ENCODE measurements at places on chromosomes 11 and 22.

DNA sequence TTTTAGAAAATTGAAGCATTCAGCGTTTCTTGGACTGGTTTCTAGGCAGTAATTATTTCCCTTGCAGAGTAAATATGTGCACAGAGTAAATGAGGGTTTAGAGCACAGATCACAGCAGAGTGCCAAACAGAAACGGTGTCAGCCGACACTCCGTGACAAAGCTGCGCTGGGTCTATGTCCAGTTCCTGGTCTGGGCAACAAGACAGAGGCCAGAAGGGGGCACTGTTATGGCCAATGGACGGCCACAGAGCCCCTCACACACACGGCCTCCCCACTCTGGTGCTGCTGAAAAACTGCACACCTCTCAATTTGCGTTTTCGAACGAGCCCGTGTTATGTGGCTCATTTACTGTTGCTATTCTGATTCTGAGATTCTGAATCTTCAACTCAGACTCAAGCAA is 180.7 kb downstream of the MPPED1 start:
- DNase-seq: no peak

DNA sequence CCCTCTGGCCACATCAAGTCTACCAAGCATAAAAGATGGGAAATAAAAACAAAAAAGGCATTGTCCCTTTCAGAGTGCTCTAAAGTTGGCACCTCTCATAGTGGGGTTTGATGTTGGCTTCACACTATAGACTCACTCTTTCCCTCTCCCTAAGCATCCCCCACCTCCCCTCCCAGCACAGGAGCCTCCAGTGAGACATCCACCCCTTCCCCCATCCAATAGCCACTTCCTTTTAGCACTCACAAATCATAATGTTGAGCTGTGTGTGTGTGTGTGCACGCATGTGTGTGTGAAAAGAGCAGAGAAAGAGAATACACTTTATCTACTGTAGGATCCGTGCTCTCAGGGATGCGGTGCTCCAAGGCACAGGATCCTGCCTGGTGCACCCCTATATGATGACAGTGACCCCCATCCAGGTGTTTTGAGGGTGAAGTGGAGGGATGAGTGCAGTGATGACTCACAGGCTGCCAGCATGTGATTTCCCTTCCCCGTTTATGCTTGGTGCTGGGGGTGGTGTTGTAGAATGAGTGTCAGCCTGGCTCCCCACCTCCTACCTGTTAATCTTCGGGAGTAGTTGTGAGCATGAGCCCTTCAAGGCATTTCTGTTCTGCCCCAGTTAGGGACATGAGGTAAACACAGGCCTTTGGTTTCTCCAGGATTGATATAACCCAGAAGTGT is 235.2 kb upstream of the B3GAT1 start:
- no peak for DNase-seq

DNA sequence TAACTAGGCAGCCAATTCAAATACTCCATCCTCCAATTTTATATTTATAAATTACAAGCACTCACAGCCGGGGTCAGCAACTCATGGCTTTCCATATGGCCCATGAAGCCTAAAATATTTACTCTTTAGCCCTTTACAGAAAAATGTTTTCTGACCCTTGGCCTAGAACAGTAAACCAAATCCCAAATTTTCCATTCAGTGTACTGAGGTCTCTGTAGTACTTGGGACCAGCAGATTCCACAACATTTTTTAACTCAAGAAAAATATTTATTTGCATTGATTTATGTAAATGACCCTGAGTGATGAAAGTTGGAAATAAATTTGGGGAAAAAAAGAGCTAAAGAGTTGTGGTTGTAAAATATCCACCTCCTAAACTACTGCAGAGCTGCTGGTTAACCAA is 82.6 kb downstream of the SLC1A2 start:
- no peak for DNase-seq

GRCh38 chr11:31782257-31782656 is 28.9 kb downstream of the PAX6 start:
- DNase-seq: no peak

DNA sequence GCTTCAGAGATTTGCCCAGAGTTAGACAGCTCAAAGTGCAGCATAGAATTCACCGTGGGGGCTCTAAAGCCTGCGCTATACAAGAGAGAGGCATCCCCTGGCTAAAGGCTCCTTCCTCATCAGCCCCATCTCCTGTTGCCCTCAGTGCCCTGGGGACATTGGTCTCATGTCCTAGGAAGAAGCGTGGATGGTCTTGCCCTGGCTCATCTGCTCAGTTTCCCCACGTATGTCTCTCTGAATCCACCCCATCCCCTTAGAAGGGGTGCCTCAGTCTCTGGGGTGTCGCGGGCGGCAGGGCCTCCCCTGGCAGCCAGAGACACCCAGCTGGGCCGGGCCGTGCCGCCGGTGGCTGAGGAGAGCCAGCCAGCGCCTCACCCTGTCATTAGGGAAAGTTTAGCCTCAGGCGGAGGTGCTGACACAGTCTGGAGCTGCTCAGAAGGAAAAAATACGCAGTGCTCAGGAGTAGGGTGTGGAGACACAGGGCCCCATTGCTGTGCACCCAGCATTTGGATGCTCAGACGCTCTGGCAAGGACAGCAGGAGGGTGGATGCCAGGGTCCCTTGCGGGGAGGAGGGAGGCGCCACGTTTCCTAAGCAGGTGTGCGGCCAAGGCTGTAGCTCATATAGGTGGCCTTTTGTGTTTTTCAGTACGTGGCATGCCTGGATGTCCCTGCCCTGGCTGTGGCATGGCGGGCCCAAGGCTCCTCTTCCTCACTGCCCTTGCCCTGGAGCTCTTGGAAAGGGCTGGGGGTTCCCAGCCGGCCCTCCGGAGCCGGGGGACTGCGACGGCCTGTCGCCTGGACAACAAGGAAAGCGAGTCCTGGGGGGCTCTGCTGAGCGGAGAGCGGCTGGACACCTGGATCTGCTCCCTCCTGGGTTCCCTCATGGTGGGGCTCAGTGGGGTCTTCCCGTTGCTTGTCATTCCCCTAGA is 1.3 kb downstream of the SLC39A13 start:
- no peak for DNase-seq

DNA sequence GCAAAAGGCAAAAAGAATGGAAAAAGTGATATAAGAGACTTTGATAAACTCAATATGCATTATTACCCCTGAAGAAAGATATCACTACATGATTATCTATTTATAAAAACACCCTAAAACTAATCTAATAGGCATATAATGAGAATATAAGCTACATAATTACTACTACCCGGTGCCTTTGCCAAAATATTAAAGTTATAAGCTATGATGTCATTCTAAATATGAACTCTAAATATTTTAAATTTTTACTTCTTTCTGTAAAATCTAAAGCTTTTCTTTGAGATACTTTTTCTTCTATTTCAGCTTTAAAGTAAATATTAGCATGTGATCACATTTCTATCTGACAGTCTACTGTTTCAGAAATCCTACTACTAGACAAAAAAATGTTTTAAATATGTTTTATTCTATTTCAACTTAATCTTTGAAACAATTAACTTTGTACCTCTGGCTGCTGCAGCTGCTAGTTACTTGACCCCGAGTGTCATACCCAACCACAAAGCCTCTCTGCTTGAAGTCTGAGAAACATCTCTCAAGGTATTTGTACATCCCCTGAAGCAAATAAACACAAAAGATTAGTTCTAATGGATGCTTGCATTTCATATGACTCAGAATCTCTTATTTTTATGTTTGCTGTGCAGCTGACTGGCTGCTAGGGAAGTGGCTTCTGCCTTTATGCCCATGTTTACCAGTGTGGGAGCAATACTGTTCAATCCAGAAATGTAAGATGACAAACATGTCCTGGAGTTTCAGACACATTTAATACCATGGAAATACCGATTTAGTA is 26.8 kb downstream of the PGM2L1 start:
- no peak for DNase-seq

DNA sequence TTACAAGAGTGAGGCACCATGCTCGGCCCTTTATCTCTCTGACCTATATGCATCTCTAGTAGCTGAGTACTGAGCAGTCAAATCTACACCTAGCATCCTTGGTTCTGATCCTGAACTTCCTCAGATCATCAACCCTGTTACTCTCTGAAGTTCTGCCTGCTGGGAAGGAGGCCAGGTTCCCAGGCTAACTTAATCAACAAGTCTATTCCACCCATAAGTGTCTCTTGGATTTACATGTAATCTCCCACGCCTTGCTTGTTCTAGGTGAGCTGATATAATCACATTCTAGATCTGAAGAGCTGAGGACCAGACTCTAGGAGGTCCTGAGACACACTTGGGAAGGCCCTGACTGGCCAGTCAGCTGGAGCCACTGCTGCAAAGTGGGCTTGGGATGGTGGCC is 22.1 kb downstream of the CABP7 start:
- DNase-seq: no peak

- no peak for DNase-seq
These were observed 607.7 kb upstream of the TENM4 start for GRCh38 chr11:80048513-80048912.

DNA sequence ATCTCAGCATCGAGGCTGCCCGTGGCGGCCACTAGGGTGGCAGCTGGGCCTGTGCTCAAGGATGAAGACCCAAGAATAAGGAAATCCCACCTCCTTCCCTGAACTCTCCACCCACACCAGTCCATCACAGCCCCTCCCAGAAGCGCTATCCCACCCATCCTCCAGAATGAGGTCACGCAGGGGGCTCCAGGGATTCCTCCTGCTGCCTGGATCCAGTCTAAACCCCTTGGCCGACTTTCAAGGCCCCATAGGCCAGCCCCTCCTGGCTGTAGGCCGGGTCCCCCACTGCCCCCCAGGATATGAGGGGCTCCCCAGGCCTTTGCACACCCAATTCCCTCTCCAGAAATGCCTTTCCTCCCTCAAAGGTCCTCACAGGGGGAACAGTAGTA is 19.0 kb upstream of the SCGB1A1 start:
- DNase-seq: no peak

GRCh38 chr11:94032066-94032465 is 10.9 kb downstream of the HEPHL1 start:
- DNase-seq: no peak

- no peak for DNase-seq
These were observed 35.8 kb upstream of the CHRM4 start for GRCh38 chr11:46427364-46427763.

DNA sequence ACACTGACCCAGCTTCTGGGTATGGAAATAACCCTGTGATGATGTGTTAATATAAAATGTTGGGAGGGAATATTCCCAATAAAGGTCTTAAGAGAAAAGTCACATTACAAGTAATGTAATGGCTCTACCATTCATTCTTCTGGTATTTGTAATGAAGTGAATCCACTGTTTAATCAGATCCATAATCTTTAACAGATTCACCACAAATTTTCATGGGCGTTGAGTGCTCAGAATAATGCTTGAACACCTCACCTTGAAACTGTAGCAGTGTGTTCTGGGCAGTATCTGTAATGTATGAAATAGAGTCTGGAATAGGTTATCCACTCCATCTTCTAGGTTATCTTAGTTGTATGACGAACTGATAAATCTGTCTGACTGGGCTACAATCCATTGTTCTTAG is 26.6 kb upstream of the CRTAM start:
- no peak for DNase-seq
